ENCODE measurements at places on chromosomes 5 and 9. TPM values are rescaled to one million over a fixed set of nuclear protein-coding genes. Genes with fewer than 3 reads are reported as not detected.
A peak's percentile ranks its signal among the peaks of the same experiment; 100 is the strongest.

CDKN2A gene
- 4.1 TPM for total RNA-seq

CXXC5 gene
- total RNA-seq, result 62.5 TPM

- no peak for DNase-seq
These were observed 147.4 kb downstream of the TRIM36 start for GRCh38 chr5:115022303-115022702.

ANKRD33B gene
- 4.9 TPM for total RNA-seq

RGP1 gene
- total RNA-seq, result 24.5 TPM

DNA sequence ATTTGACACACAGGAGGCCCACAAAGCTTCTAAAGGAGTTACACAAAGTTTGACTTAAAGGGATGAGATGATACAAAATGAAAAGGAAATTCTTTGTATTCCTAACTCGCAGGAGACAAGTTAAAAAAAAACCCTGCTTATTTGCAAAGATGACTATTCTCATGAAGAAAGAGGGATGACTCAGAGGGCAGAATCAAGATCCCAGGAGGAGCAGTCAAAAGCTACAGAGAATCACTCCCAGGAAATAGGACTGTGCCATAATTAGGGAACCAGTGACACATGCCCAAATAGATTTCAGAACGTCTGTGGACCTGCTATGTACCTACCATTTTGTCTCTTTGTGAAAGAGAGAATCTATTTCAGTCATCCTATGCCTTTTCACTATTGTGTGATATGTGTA is 103.5 kb upstream of the ARRDC3 start:
- no peak for DNase-seq

DNA sequence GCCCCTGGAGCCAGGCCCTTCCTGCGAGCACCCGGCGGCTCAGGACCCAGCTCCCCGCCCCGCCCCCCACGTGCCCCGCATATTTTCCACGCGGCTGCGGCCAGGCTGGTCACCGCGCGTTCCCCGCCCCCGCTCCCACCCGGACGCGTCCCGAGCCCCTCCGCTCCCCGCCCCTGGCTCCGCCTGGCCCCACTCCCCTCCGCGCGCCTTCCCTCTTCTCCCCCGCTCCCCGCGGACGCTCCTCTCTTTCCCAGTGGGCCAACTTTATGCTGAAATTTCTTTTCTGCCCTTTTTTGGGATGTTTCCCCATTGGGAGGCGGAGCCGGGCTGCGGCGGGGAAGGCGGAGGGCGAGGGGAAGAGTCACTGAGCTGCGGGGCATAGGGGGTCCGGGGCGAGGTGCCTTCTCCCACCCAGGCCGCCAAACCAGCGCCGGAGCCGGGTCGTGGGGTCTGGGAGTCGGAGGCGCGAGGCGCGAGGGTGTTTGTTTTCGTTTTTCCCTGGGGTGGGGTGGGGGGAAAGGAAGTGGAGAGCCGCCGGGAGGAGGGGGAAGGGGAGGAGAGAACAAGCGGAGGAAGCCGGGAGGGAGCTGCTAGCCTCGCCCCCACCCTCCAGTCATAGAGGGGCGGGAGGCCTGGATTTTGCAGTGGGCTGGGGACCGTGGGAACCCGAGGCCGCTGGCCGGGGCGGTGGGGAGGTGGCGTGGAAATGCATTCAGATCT is 1.0 kb upstream of the TPM2 start:
- peak; percentile 70 for DNase-seq

- DNase-seq, result no peak
These were observed 687.6 kb upstream of the MEF2C start for GRCh38 chr5:89570557-89570956.

DNA sequence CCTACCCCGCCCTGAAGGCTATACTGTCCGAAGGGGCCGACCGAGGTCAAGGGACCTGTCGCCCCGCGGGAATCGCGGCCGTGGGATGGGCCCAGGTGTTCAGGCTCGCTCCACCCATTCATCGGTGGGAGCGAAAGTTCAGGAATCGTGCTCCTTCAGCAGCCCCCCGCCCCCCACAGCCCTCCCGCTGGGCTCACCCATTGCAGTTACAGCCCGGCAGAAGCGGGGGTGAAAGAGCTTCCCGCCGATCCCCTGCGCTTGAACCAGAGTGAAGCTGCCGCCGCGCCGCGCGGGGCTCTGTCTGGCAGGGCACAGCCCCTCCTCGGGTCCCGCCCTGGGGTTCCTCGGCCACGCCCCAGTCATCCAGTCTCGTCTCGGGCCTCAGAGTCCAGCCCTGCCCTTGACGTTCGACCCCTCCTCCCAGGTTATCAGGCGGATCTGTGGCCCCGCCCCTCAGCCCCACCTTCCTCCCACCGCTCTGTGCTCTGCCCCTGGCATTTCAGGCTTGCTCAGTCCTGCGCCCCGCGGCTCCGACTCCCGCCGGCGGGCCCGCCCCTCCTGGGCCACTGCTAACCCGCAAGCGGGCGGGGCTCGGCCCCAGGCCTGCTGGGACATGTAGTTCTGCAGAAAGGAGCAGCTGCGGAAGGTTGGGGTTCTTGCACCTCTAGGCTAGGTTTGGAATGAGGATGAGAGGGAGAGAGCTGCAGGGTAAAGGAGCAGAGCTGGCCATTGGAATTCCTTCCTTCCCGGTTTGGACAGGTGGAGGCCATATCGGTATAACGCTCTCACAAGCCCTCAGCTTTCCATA is at the start of gene MYORG:
Gene MYORG (minus strand): TSS at position 303 of the 808 bp plus-strand sequence. CDS start 3,955 bp downstream, outside the sequence.
- DNase-seq, result peak; percentile 87

RANBP17 gene
- total RNA-seq, result 31.1 TPM

GRCh38 chr9:16198996-16199395 is 646.2 kb downstream of the CCDC171 start:
- no peak for DNase-seq

DNA sequence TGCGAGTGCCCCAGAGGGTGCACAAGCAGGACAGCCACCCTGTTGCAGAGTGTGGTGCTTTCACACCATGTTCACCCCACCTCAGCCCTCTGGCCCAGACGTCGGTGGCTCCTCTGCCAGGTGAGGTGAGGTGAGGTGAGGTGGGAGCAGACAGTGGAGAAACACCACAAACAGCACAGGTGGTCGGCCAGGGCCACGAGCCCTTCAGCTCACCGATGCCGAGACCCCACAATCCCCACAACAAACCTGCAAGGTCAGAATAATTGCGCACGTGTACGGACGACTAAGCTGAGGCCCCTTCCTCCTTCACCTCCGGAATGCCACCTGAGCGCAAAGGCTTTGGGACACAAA is 10.5 kb downstream of the BRD3 start:
- no peak for DNase-seq

DNA sequence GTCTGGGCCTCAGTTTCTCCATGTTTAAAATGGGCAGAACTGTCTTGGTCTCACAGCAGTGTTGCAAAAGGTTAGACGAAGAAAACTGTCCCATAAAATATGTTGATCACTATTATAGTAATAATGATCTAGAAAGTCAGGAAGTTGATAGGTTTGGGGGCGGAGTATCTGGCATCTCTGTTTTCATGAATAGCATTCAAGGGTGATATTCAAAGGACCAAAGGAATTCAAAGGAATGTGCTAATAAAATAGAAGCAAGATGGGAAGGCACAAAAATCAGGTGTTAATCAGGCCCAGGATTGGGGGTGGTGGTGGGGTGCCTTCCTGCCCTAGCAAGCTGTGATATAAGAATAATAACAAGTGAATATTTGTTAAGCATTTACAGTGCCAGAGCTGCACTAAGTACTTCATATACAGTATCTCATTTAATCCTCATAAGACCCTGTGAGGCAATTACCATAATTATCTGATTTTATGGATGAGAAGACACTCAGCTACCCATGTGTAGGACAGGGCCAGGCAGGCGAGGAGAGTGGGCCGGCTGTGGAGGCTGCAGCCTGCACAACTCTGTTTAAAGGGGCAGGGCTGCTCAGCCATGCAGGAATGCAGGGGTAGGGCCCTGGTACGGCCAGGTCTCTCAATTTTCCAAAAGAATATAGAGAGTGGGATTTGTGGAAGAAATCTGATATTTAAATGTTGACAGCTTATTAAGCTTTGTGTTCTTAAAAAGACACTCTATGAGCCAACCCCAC is 142.0 kb upstream of the PANK3 start:
- DNase-seq, result no peak

DNA sequence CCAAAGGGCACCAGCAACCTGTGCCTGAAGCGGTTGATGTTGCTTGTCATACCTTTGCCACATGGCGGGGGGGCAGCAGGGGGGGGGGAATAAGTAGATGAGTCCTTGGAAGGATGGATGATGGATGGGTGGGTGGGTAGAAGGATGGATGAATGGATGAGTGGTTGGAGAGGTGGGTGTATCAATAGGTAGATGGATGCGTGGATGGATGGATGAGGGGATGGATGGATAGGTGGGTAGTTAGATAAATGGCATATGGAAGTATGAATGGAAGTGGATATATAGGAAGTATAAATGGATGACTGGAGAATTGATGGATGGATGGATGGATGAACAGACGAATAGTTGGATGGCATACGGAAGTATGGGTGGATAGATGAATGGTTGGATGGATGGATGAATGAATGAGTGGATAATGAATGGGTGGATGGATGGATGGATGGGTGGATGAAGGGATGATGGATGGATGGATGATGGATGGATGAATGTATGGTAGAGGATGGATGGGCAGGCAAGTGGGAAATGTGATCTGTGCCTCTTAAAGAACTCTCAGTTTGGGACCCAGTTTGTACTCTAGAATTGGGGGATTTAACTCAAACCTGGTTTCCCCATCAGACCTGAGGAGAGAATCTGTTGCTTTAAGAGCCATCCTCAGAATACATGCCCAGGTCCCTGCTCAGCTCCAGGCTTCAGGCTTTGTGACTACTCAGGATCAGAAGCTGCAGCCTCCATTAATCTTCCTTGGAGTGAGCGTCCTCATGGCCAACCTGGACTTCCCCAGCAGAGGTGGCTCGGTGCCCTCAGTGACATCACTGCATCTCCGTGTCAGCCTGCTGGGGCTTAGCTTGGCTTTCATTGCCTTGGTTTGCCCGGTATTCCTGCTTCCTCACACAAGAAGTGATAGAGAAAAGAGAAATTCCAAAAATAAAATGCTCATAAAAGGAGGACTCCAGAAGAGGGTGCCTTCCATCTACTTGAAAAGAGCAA is 27.6 kb upstream of the SUSD3 start:
- DNase-seq, result no peak

CRB2 gene
- not detected for total RNA-seq

DNA sequence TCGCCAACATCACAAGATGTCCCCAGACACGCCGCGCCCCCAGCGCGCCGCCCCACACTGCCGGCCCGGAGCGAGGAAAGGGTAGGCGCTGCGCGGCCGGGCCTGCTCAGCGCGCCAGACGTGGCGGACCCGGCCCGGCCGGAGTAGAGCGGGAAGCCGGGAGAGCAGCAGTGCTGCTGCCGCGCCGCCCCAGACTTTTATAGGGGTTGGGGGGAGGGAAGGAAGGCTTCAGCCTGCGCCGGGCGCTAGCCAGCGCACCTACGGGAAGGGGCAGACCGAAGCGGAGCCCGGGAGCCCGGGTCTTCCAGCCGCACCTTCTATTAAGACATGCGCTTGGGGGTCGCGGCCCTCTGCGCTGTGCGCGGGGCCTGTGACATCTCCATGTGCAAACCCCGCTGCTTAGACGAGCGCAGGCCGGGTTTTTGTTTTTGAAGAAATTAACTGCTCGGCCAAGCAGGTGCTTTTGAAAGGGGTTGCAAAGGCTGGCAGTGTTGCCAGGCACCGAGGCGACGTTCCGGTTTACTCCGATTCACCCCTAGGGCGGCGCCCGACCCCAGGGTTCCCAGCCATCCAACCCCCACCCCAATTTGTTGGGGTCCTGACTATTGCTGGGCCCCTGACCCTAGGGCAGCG is 353 bp upstream of the PAX5 start:
- no peak for DNase-seq

IL4 gene
- not detected for total RNA-seq

DBH gene
- total RNA-seq, result not detected

DNA sequence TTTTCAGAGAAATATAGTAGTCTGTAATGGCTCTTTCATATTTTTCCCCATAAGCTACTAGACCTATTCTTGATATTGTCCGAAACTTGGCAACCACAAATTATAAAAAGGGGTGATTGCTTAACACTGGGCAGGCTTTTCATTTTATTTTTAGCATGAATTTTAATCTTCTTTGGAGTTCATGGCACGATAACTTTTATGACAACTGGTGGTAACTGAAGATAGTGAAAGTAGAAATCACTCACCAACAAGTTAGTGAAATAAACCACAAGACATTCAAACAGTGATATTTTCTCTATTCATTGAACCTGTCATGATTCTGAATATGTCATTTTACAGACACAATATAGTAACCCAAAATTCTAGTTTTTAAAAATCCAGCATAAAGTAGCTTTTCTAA is 213.9 kb downstream of the PRDM9 start:
- no peak for DNase-seq

FBXO38 gene
- 33.7 TPM for total RNA-seq

DNA sequence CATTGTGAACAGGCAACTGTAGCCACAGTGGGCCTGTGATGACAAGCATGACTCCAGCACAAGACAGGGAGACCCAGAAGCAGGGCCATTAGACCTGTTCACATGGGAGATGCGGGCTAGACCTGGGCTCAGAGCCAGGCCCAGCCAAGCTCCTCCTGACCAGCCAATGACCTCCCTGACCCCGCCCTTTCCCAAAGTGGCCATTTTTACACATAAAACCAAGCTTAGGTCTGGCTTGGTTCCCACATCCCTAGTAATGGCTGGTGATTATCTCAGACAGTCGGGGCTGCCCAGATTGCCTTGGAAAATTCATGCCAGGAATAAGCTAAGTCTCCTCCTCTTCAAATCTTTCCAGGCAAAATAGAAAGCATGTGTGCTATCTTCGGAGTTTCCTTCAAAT is 94.1 kb downstream of the FRMD3 start:
- DNase-seq, result peak; percentile 33

GRCh38 chr9:5578698-5579085 is 50.2 kb upstream of the RIC1 start:
- DNase-seq, result no peak
